ENCODE measurements at places on chromosomes 16 and 17.
A peak's percentile ranks its signal among the peaks of the same experiment; 100 is the strongest.

DNA sequence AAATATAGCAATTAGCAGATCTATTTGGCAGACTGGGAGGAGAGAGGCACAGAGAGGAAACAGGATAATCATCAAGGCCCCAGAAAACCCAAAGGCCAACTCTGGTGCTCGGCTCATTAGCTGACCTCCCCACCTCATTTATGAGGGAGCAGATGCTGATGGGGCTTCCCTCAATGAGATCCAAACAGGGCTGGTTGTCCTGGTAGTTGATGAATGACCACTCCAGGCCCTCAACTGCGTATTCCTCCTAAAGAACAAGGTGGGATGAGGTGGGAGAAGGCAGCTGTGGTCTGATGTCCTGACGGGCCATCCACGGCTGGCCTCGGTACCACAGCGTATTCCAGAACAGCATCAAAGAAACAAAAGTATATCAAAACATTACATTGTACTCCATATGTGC lies 20.8 kb downstream of the ZNHIT3 start:
- no peak for DNase-seq

- no peak for DNase-seq
Measured at GRCh38 chr16:76749780-76750375, 441.1 kb upstream of the MON1B start.

DNA sequence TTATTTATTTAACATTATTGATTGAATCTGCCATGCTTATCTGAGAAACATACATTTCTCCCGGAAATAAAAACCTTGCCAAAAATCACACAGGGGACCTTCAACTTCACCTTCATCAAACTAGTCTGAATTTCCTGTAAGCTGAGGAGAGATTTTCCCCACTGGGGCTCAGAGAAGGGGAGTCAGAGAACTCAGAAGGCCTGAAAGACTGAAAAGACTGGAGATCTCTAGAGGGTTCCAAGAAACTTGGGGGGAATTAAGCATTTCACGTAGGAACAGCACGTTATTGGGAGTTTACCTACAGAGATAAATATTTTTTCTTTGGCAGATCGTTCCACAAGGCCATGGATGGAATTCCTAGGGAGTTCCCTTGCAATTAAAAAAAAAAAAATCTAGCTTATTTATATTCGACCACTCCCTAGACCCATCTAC lies 528 bp upstream of the NOL11 start:
- no peak for DNase-seq

- DNase-seq, result no peak
Measured at GRCh38 chr17:13374203-13375143, 227.3 kb downstream of the HS3ST3A1 start.

DNA sequence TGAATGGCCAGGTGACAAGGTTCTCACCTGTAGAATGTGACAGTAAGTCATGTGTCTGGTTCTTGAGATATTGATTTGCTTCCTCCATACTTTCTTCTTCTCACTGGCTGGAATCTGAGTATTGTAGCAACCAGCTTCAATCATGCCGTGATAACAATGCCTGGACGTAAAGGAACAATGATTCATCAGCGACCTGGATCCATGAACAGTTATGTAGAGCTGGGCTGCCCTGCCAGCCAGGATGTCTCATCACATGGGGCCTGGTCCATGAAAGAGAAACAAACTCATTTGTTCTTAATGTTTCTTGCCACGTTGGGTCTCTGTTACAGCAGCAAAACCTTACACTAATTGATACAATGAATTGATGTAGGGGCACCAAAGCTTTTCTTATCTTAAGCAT lies 627.2 kb downstream of the TOX3 start:
- no peak for DNase-seq

DNA sequence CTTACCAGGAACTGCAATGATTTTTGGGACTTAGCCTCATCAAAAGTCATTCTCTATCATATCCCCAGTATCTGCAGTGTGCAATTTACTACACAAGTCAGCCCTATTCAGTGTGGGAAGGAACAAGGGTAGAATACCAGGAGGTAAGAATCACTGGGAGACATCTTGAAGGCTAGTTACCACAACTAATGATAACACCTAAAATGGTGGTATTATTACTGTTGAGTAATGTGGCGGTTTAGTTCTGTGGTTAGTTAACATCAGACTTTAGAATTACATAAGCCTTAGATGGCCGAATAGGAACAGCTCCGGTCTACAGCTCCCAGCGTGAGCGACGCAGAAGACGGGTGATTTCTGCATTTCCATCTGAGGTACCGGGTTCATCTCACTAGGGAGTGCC lies 567.9 kb upstream of the CDH11 start:
- no peak for DNase-seq

DNA sequence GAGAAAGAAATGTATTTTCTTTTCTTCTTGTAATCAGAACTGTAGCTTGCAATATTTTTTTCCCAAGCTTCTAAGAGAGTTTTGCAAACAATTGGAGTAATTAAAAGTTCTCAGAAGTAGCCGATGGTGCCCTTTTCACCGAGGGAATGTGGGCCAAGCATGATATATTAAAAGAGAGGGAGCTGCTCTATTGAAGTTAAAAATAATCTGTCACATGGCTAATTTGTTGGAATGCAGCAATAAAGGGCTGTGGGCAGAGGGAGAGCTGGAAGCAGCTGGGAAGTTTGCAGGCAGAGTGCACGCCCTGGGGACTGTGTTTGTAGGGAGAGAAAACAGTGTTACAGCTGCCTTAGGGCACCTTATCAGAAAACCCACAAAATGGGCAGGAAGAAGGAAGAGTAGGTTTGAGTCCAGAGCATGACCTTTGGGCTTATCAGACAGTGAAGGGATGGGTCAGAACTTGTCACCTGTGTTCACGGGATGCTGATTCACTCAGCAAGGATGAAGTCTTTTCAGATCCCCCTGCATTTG lies 18.5 kb upstream of the TERF2 start:
- no peak for DNase-seq

GRCh38 chr17:45093444-45094110 lies 32.5 kb downstream of the NMT1 start:
- DNase-seq, result no peak

DNA sequence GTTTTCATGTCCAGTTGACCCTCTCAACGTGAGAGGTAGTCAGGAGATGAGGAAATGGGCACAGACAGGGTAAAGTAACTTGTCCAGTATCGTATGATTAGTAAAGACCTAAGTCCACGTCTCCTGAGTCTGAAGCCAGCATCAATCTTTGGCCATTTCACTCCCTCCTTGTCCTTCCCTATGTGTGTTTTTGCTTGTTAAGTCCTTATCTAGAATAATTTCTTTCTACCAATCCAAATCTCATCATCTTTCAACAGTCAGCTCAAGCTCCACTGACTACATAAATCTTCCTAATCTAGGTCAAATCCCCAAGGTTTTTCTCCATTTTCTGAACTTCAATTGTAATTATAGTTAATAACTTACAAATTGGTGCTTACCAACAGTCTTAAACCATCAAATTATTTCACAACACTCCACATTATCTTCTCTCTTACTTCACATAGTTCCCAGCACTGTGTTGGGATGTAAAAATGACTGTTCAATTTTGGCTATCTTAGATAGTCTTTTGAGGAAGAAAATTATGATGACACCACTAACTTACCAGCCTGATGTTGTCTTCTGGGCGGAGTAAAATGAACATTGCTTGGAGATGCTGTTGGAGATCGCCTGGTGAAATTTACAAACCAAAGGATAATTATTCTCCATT lies 72.3 kb upstream of the CORO6 start:
- DNase-seq, result no peak

DNA sequence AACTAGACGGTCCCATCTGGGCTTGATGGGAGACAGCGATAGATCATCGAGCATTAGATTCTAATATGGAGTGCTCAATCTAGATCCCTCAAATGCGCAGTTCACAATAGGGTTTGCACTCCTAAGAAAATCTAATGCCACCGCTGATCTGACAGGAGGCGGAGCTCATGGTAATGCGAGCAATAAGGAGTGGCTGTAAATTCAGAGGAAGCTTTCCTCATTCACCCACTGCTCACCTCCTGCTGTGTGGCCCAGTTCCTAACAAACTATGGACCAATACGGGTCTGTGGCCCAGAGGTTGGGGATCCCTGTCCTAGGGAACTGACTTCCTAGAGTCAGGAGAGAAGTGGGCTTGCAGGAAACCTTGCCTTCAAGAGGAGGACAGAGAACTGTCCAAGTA lies 25.2 kb upstream of the AMZ2 start:
- no peak for DNase-seq

DNA sequence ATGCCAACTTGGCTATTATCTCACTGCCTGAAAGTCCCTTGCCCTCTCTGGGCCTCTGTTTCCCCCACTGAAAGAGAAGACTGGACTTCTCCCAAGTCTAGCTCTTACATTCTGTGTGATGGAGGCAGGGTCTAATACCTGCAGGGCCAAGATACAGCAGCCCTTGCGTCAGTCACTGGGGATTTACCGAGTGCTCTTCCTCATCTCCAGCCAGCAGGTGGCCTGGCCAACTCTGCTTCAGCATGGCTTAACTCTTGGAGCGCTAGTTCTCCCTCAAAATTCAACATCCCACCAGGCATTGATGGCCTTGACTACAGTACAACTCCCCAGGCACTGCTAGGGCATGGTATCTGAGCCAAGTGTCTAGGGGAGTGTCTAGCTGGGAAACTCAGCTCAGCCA lies 19.9 kb upstream of the MTMR4 start:
- no peak for DNase-seq

GRCh38 chr17:78306913-78307312 lies 53.0 kb downstream of the SOCS3 start:
- DNase-seq, result no peak

GRCh38 chr16:73150786-73151185 lies 102.9 kb upstream of the ZFHX3 start:
- no peak for DNase-seq

DNA sequence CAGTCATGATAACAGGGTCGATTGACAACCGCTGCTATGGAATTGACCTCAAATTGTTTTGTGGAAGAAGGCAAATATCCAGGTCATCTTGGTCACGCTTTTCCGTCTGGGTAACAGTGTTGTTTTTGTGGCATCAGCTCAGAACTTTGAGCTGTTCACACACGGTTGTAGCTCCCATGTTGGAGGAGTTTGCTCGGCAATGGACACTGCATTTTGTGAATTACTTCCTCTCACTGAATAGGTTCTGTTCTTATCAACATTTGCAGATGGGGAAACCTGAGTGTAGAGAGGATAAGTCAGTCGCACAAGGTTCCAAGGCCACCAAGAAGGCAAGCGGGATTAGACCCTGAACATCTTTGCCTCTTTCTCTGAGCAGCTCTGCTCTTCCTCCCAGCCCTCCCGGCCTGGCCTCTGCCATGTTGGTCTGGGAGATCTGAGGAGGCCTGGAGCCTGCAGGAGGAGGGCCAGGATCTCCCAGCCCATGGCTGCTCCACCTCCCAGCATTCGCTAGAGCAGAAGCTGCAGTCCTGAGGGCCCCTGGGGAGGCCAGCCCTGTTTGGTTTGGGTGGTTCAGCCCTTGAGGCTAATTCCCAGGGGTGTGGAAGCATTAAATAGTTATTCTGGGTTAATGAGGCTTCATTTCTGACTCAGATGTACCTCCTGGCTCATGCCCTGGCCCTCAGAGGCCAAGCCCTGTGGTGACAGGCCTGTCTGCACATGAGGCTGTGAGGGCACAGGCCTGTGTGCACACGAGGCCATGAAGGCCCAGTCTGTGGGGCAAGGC lies 154.1 kb upstream of the PLCG2 start:
- no peak for DNase-seq

GRCh38 chr17:41697122-41697962 lies 8.7 kb downstream of the EIF1 start:
- peak; percentile 71 for DNase-seq

DNA sequence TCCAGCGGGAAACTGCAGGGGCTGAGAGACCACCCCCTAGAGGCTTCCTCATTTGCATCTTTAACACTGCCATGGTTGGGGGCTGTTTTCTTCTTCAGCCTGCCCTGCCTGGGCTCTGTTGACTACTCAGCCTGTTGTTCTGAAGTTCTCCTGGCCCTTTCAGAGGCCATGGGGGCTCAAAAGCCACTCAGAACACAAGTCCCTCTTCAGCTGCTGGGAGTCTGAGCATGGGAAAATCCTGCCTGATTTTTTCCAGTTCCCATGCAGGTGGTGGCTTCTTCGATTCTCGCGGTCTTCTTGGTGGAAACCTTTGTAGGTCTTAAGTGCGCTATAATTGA lies 36.3 kb downstream of the PLCG2 start:
- no peak for DNase-seq

- DNase-seq, result no peak
Measured at GRCh38 chr16:48462106-48462740, 77.0 kb upstream of the SIAH1 start.
